ENCODE measurements at places on chromosomes 2 and 18.

GRCh38 chr2:36618381-36618780 is 20.4 kb upstream of the FEZ2 start:
- DNase-seq, result peak; percentile 86

GRCh38 chr18:34222307-34223163 is 2.2 kb downstream of the NOL4 start:
- peak; percentile 1 for DNase-seq

DNA sequence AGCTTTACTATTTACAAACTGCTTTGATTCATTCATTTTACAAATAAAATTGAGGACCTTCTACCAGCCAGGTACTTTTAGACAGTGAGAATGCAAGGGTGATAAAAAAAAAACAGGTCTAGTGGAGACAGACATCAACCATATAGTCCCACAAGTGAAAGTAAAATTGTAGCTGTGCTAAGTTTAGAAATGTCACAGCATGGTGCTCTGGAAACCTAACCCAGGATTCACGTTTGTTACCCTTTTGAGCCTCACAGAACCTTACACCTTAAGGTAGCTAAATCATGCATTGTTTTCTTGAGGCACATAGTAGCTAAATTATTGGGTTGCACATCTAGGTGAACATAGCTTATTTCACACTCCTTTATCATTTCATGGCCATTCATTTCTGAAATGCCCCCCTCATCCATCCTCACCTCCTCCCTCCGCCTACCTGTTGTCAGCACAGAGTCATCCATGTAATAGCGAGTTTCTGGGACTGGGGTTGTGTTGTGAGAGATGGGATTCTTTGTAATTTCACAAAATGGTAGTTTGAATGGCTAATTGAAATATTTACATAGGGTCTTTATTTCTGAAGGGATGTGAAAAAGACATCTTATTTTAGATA is 7.1 kb downstream of the MTA3 start:
- DNase-seq, result no peak

GRCh38 chr2:227256605-227257004 is 68.4 kb upstream of the MFF start:
- no peak for DNase-seq

GRCh38 chr2:4898706-4899105 is 793.5 kb upstream of the SOX11 start:
- no peak for DNase-seq

Measured in amniotic epithelial cell (primary cell).